ENCODE measurements at places on chromosomes 5 and 9. TPM values are rescaled to one million over a fixed set of nuclear protein-coding genes. Genes with fewer than 3 reads are reported as not detected.

CARD19 gene
- total RNA-seq, result 83.0 TPM

RETREG1 gene
- total RNA-seq, result 30.3 TPM

AQP7 gene
- not detected for total RNA-seq

PGM5 gene
- not detected for total RNA-seq

FREM1 gene
- not detected for total RNA-seq
